NCI-H1417 (cell line): ENCODE measurements at places on chromosomes 4 and X.

- no peak for DNase-seq
Measured at GRCh38 chr4:4681653-4682052, 139.8 kb upstream of the STX18 start.

DNA sequence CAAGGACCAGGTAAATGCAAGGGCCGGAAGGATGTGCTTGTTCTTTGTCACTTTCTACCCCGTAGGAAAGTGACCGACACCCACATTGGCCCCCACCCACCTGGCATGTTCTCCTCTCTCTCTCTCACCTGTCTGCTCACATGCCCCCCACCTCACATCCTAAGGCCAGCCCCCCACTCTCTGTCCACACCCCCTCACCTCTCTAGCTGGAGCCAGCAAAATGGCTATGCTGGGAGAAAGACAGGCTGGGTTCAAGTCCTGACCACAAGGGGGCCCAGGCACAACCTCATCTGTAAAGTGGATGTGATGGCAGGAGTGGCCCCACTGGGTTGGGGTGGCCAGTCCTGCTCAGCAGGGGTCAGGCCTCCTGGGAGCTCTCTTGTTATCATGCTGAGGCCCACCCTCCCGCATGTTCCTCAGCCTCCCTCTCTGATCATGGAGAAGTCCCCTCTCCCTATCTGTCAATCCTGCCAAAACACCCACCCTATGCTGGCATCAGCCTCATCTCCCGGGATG lies 1.7 kb upstream of the PPP2R2C start:
- no peak for DNase-seq

DNA sequence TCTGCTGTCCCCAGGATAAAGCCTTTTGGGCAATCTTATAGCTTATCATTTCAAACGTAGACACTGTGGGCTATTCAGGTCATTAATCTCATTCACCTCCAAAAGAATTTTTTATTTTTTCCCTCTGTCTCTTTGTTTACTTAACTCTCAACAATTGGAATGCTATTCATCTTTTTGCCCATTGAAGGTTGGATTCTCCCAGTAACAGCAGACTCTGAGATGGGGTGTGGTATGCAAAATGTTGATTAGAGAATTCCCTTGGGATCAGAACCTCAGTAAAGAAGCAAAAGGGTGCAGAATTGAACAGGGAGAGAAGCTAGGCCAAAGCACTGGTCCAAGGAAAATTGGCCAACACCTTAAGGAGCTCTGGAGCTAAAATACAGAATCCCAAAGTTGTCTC lies 60.4 kb downstream of the CAMK2D start:
- no peak for DNase-seq

GRCh38 chrX:153818571-153819383 lies 11.6 kb downstream of the PDZD4 start:
- DNase-seq: peak; percentile 85

GRCh38 chr4:142567620-142568451 lies 278.3 kb downstream of the INPP4B start:
- no peak for DNase-seq
